ENCODE measurements at places on chromosomes 12 and 14.

DNA sequence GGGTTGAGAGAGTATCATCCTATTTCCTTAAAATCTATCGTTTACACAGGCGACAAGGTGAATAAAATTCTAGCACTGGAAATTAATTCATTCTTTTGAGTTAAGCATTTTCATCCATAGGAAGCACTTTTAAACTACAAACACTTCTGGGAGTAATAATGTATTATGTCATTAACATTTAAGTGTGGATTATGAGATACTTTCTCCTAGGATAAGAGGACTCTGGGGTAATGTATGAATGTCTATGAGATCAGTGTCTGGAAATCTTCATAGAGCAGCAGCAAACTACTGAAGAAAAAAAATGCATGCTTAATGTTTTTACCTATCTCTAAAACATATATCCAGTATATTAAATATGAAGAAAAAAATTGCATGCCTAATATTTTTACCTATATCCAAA is 86.9 kb downstream of the EPS8 start:
- DNase-seq: no peak

DNA sequence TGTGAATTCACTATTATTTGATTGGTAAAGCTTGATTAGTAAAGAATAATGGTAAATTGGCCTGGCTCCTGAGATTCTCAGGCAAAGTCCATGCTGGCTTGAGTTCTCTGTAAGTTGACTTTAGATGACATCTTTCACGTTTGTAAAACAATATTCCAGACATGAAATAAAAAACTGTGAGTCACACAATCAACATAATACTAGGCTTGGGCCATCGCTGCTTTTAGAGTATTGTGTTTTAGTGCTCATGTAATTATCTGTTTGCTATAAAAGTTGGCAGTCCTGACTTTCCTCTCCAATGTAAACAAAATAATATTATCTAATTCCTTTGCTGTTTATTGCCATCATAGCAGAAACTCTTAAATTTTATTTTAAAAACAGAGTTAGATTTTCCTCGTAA is 3.9 kb upstream of the TBC1D30 start:
- no peak for DNase-seq

DNA sequence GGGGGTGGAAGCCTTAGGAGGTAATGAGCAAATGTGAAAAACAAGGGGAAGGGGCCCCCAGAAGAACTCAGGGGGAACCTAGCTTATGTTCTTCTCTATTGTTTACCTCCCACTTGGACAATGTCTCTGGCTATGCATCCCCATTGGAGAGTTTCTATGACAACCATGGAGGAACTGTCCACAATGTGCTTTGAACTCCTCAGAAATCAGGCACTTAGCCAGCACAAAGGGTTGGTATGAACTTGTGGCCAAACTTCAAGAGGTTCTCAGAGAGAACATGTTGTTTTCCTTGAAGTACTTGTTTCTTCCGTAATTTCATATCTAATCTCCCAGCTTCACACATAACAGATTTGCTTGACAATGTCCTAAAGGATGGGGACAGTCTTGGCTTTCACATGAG is 202.8 kb upstream of the PELI2 start:
- DNase-seq: no peak

DNA sequence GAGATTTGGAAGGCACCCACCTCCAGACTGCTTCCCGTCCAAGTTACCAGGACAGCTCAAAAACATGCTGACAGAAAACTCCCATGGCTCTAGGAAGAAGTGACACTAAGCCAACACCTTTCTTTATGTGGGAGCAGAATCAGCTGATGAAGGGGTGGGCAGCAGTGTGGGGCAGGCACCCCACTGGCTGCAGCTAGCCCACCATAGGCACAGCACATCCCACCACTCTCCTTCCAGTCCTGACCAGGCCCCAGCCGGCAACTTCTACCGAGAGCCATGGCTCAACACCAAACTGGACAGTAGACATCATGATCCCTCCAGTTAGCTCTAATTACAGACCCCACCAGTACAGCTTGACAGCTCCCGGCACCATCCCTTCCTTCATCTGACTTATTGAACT is 45.0 kb downstream of the SH2B3 start:
- no peak for DNase-seq

DNA sequence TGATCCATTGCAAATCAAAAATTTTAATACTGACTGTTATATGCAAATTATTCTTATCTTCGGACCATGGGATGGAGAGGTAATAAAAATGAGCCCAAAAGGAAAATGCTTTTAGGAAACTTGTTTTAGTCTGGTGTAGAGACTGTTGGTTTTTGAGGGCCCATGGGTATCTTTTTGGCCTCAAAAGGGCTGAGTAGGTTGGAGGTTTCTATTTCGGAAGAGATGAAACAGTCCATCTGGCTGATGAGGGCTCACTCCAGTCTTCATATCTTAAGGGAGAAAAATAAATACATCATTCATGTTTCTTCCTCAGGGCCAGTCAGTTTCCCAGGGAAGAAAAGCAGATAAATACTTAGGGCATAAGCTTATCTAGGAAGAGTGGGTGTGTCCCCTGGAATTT is 290.7 kb downstream of the RMST start:
- no peak for DNase-seq

GRCh38 chr14:90753456-90754005 is 62.7 kb downstream of the TTC7B start:
- no peak for DNase-seq

GRCh38 chr12:54036620-54037359 is 3.9 kb downstream of the HOXC5 start:
- no peak for DNase-seq

DNA sequence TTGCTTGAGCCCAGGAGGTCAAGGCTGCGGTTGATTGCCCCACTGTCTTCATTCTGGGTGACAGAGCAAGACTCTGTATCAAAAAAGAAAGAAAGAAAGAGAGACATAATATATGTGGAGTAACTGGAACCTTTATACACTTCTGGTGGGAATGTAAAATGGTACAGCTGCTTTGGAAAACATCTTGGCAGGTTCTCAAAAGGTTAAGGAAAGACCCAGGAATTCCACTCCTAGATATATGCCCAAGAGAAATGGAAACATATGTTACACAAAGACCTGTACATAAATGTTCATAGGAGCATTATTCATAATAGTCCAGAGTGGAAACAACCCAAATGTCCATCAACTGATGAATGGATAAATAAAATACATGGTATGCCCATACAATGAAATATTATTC is 7.2 kb downstream of the RBMS2 start:
- DNase-seq: no peak

DNA sequence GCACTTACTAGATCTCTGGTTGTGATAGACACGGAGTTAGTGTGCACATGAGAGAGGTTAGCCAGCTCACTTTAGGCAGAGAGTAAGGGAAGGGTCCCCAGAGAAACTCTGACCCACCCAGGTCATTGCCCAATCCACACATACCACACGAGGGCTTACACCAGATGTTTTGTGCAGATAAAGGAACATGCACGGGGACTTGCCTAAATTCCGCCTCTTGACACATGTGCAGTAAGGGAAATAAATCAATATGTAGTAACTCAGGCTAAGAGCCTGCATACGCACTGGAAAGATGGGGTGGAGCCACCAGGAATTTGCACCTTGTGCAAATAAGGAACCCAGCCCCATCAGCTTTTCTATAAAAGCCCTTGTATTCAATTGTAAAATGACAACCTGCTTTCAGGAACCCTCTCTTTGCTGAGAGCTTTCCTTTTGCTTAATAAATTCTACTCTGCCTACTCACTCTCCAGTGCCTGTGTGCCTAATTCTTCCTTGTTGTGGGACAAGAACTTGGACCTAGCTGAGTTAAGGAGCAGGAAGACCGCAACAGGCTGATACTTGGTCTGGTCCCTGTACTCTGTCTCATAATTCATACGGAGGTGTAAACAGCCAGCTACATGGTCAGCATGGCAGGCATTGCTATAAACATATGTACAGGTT is 120.2 kb downstream of the EMP1 start:
- DNase-seq: no peak

GRCh38 chr14:20769421-20769820 is 1.2 kb downstream of the EDDM3B start:
- no peak for DNase-seq

- no peak for DNase-seq
Observed at GRCh38 chr12:120314220-120314619, 12.1 kb downstream of the SIRT4 start.

GRCh38 chr12:101087920-101088319 is 122.1 kb downstream of the SLC5A8 start:
- DNase-seq: no peak

GRCh38 chr14:33647385-33647786 is 303.5 kb downstream of the EGLN3 start:
- DNase-seq: no peak

DNA sequence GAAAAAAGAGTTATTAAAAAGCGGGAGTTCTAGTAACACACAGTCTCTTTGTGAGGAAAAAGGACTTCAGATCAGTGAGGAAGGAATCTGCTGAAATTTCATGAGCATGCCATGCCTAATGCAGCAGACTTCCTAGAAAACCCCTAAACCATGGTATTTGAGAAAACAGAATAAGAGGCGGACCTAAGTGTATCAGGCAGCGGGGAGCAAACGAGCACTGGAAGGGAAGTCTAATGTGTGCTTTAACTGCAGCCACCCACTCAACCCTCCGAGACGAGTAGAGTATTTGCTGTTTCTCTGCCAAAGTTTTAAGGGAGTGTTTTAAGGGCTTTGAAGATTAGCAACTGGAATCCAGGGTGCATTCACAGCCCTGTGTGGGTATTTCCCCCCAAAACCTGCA is 36.5 kb downstream of the ACADS start:
- no peak for DNase-seq

- DNase-seq: no peak
Observed at GRCh38 chr14:42927313-42927712, 1320.6 kb downstream of the LRFN5 start.

DNA sequence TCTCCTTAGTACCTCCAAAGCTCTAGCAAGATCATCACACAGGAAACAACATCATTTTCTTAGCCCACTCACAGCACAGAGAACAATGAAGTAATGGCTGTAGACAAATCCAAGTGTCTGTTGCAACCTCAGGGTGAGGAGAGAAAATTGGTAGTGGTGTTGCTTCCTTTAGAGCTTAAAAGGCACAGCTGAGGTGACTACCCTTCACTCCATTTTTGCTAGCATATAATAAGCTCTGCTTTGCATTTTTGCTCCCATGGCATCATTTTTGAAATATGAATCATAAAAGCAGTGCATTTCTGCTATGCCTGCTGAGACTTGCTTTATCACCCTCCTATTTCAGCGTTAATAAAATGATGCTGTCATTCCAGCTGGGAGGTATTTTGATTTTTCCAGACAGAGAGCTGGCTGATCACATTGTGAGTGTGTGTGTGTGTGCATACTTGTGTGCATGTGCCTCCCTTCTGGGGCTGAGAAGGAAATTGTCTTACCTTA is 18.5 kb upstream of the PCNX1 start:
- no peak for DNase-seq

DNA sequence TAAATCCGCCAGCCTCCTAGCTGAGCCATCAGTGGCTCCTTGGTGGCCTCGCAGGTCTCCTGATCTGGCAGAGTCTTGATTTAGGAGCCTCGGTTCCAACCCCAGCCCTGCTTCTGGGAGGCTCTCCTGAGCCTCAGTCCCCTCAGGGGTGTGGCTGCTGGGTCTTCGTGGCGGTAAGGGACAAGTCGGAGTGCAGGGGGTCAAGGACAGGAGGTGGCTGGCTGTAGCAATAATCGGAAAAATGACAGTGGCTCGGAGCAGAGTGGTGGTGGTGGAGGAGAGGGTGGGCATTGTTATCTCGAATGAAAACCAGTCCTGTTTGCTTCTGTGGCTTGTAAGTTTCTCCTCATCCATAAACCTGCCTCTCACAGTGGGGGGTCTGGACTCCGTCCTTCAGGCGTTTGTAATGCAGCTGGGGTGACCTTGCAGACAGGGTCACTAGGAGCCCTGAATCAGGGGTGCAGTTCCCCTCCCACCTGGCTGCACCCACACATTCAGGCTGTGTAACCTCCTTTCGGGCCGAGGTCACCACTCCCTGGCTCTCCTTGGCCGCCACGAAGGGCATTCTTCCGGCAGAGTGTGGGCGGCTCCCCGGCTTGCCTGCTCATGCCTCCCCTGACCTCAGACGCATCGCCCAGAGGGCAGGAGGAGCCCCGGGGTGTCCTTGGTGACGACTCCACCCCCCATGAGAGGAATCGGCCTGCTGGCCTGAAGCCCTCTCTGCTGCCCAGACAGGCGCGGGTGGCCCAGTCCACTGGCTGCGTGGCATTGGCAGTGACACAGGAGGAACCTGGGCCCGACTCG is 8.1 kb downstream of the BCL7A start:
- no peak for DNase-seq

DNA sequence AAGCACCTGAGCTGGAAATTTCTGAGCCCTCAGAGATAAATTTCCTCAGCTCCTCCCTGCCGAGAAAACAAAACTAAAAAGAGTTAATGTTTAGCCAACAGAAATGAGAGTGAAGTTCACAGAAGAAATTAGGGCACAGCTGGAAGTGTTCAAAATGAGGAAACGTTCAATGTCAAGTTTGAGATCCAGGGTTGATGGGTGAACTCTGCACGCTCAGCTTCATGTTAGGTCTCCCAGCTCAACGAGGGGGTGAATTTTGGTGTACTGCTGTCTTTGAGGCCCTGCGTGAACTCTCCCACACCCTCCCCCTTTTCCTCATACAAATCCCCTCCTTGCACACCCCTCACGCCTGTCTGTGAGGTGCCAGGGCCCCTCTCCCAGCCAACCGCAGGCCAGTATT is 13.3 kb upstream of the OAS3 start:
- no peak for DNase-seq

- DNase-seq: no peak
Observed at GRCh38 chr12:105721051-105721825, 390.7 kb downstream of the C12orf75 start.

- no peak for DNase-seq
Observed at GRCh38 chr12:115433014-115433634, 749.1 kb upstream of the TBX3 start.

- no peak for DNase-seq
Observed at GRCh38 chr12:52604859-52605258, 3.6 kb upstream of the KRT72 start.

GRCh38 chr12:75528692-75529091 is 17.3 kb upstream of the KRR1 start:
- DNase-seq: no peak

GRCh38 chr14:79375356-79375755 is 835.9 kb downstream of the DIO2 start:
- no peak for DNase-seq

DNA sequence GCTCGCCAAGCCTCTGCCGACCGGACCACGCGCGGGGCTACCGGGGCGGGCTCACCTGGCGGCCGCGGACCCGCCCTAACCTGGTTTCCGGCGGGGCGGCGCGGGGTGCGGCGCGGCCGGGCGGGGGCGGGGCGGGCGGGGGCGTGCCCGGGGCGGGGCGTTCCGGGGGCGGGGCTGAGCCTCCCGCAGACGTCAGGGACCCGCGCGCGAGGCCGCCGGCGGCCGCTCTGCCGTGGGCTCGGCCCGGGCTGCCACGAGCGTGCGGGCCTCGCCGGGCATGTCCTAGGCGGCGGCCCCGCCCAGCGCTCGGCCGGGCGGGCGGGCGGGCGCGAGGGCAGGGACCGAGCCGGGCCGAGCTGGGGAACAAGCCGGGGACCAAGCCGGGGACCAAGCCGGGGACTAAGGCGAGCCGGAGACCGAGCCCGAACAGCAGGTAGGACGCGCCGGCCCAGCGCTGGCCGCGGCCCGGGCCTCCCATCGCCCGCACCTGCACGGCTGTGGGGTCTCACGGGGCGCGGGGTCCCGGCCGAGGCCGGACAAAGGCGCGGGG is at the start of gene CEP170B:
TSS of gene CEP170B (plus strand) at position 188 of the 550 bp plus-strand sequence. CDS start 3,183 bp downstream, outside the sequence.
- DNase-seq: no peak

GRCh38 chr14:81205639-81206038 is 15.1 kb downstream of the GTF2A1 start:
- no peak for DNase-seq
